ENCODE measurements at places on chromosomes 16 and 17.

GRCh38 chr16:17304106-17304490 is 166.7 kb downstream of the XYLT1 start:
- no peak for DNase-seq

DNA sequence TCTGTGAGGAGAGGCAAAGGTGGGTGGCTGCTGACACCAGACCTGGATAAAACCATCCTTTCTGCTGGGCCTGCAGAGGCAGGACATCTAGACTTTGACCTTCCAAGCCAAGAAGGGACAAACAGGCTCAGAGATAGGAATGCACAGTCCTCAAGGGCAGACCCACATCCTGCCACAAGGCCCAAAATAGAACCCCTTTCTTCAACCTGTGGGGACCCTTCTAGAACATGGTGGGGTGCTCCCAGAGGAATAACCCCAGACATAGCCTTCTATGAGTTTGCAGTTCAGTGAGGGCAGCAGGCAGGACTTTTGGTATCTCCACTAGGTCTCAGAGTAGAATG is 3.8 kb upstream of the CBFB start:
- DNase-seq, result no peak

DNA sequence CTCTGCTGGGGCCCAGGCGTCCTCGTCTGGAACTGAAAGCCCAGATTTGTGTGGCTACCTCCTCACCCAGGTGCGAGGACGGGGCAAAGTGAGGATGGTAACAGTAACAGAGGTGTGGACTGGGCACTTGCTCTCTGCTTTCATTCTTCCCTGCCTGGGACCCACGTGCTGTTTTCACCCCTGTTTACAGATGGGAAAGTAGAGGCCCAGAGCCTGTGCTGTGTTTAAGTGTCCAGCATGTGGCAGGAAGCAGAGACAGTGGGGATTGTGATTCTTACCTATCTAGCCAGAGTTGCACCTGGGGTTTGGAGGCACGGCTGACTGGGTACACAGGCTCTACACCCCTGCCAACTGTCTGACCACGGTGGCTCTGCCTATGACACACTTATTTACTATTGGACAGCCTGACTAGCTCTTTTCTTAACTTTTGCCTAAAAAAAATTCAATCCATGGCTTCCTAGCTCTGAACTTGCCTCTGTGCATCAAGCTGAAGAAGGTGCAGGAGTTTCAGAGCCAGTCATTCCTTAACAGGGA is 155.4 kb downstream of the CLEC16A start:
- DNase-seq, result no peak

DNA sequence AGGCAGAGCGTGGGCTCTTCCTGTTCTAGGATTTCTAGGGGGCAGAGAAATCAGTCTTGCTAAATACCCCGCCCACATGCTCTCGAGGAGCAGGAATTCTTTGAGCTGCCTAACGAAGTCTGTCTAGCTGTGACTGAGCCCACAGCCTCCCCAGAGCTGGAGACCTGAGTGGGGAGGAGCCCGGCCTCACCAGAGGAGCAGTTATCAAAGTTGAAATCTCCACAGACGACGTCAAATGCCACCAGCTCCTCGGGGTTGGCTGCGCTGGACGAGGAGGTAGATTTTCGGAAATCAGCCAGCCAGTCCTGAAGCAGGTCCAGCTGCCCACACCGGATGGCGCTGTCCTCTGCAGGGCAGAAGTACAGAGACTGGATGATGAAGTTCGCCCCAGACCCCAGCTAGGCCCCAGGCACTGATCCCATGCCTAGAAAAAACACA is 53.8 kb downstream of the PRMT7 start:
- DNase-seq, result no peak

- DNase-seq, result no peak
These were observed 50.0 kb upstream of the CCL1 start for GRCh38 chr17:34412965-34413441.

- DNase-seq, result no peak
These were observed 42.2 kb downstream of the RPH3AL start for GRCh38 chr17:310111-311010.

- DNase-seq, result no peak
These were observed 7.5 kb downstream of the ANKS3 start for GRCh38 chr16:4726616-4727015.

DNA sequence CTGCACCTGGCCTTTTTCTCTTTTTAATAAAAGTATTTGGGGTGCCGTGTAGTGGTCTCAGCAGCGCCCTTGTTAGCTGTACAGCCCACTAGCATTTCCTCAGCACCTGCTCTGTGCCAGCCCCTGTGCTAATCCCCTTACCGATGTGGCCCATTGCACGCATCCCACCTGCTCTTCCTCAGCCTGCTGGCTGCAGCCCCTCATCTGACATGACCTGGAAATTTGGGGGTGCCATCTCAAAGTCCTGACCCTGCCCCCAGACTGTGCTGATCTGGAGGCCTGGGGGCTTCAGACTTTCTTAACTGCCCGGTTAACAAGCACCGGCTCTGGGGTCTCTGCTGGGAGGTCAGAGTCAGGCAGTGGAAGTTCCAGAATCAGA is 10.4 kb downstream of the GPRC5C start:
- no peak for DNase-seq

DNA sequence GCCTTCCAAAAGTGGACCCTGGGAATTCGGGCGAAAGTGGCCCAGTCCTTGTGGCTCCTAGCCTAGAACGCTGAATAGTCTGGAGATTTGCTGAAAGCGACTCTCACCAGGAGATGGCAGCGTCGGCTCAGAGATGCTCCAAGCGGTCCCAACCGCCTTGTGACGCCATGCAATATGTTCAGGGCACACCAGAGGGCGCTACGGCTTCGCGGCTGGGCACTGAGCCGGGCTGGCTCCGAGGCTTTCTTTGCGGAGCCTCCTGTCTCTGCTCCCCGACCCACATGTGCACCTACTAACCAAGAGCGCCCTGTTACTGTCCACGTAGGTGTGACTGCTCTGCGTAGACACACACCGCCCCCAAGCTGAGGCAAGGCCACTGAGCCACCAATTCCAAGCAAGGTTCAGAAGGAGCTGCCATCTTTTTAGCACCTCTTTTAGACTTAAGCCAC is 36.9 kb downstream of the SYCE1L start:
- peak; percentile 62 for DNase-seq

DNA sequence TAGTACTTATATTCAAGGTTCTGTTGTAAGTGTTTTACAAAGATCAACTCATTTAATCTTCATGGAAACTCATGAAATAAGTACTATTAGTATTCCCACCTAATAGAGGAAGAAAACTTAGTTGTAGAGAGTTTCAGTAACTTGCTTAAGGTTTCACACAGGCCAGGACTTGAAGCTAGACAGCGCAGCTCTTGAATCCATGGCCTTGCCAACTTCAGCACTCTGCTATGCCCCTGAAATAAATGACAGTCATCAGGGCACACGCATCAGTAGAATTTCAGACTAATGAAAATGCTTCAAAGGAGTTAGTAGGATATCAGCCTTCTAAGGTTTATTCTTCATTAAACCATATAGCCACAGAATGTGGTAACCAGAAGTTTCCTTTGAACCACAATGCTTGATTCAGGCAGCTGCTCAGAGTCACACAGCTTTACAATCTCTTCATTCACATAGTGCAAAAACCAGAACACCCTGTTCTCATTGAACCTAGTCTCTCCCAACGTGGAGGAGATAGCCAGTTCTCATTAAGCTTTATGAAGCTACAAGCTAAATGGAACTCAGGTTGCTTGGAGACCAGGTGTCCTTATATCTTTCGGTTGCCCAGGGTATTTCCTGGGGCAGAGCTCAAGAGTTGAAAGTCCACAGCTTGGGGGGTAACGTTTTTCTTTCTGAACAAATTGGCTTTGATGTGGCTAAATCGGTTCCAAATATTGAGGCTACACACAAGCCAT is 39.7 kb downstream of the KCNJ2 start:
- DNase-seq, result no peak

- no peak for DNase-seq
These were observed 178.8 kb downstream of the RAB11FIP4 start for GRCh38 chr17:31570231-31570630.

GRCh38 chr16:64704386-64704785 is 417.5 kb downstream of the CDH11 start:
- DNase-seq, result no peak

GRCh38 chr16:86707171-86707570 is 128.8 kb downstream of the FOXL1 start:
- DNase-seq, result no peak

DNA sequence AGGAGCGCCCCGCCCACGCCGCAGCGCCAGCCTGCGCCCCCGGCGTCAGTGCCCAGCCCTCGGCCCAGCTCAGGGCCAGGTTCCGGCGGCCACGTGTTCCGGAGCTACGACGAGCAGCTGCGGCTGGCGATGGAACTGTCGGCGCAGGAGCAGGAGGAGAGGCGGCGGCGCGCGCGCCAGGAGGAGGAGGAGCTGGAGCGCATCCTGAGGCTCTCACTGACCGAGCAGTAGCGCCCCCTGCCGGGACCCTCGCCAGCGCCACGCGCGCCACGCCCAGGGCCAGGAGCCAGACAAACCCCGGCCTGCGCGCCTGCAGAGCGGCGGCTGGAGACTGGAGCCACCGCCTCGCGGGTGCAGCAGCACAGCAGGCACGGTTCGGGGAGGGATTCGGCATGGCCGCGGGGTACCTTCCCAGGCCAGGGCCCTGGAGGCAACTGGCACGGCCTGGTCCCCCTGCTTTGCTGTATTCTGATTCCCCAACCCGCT is 9.3 kb downstream of the CORO6 start:
- no peak for DNase-seq

- DNase-seq, result no peak
These were observed 29.8 kb downstream of the ITGAE start for GRCh38 chr17:3771140-3771539.

- peak; percentile 58 for DNase-seq
These were observed 23.9 kb downstream of the ZNF778 start for GRCh38 chr16:89241187-89242007.

DNA sequence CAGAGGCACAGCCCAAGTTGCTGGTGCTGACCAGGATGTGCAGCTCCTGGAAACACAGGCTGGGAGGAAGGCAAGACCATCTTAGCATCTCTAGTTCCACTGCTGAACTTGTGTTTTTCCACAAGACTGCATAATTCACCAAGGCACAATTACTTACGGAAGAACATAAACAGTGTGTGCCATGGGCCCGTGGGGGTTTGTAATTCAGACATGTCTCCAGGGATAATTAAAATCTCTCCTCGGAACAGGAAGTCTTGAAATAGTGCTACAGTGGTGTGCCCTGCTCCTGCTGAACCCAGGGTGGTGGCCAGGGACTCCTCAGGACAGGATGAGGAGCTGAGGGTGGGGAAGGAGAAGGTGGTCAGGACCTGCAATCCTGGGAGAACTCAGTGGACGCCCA is 188.2 kb downstream of the CCT6B start:
- DNase-seq, result no peak

DNA sequence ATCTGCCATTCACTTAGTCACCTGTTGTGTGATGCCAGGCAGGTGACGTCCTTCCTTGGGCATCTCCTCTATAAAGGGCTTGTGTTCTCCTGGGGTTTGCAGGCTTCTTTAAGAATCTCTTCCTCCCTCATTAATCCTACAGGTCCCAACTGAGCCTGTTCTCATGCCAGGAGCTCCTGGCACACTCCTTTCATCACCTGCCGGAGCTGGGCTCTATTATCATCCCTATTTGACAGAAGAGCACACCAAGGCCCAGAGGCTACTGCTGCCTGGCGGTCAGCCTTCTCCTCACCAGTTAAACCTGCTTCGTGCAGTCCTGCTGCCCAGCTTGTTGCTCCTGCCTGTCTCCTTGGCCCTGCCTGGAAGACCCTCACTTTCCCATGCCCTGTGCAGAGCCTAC is 51.2 kb downstream of the RAI1 start:
- no peak for DNase-seq

- DNase-seq, result no peak
These were observed 151.5 kb downstream of the LGALS9B start for GRCh38 chr17:20315821-20316220.

GRCh38 chr17:61467416-61468262 is 15.4 kb downstream of the TBX4 start:
- no peak for DNase-seq

Data from HS-27A (cell line).